ENCODE measurements at places on chromosomes 2 and 18. TPM values are rescaled to one million over a fixed set of nuclear protein-coding genes. Genes with fewer than 3 reads are reported as not detected.
A peak's percentile ranks its signal among the peaks of the same experiment; 100 is the strongest.

- DNase-seq = no peak
Measured at GRCh38 chr2:33925311-33925710, 326.2 kb upstream of the FAM98A start.

DNA sequence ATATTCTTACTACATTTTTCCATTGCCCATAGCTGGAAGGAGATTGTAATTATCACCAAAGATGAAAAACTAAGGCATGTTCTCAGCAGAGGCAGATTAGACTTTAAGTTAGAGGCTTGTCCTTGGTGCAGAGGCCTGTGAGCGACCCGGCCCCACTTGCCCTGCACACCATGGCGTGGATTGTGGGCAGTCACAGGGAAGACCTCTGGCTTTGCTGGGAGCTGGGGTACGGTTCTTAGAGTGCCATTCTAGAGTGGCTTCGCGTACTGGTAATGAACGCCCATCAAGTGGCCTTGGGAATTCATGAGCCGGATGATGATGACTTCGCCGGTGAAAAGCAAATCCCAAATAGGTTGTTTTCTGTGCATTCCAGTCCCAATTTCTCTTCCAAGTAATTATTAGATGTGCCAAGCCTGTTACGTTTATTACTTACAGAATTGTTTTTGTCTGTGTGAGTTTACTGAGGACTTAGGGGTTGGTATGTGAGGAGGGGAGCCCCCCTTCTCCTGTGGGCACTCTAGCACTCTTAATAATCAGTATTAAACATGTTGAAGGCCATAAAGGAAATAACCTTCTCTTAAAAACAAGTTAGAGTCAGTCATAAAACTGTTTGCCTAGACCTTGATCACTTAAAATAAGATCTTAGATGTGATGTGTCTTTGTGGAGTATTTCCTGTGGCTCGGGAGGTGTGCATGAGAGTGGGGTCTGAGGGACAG is 90.6 kb downstream of the LDLRAD4 start:
- no peak for DNase-seq

- peak; percentile 80 for DNase-seq
Measured at GRCh38 chr2:27306573-27307286, 1.5 kb downstream of the UCN start.

DNA sequence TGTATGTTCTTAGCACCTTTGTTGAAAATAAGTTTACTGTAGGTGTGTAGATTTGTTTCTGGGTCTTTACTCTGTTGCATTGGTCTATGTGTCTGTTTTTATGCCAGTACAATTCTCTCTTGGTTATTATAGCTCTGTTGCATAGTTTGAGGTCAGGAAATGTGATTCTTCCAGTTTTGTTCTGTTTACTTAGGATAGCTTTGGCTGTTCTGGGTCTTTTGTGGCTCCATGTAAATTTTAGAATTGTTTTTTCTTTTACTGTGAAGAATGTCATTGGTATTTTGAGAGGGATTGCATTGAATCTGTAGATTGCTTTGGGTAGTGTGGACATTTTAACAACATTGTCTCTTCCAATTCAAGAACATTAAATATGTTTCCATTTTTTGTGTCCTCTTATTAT is 69.1 kb downstream of the ANKRD62 start:
- no peak for DNase-seq

GRCh38 chr2:64338108-64338507 is 115.9 kb upstream of the LGALSL start:
- no peak for DNase-seq

- no peak for DNase-seq
Measured at GRCh38 chr2:221675201-221675908, 103.3 kb upstream of the EPHA4 start.

DNA sequence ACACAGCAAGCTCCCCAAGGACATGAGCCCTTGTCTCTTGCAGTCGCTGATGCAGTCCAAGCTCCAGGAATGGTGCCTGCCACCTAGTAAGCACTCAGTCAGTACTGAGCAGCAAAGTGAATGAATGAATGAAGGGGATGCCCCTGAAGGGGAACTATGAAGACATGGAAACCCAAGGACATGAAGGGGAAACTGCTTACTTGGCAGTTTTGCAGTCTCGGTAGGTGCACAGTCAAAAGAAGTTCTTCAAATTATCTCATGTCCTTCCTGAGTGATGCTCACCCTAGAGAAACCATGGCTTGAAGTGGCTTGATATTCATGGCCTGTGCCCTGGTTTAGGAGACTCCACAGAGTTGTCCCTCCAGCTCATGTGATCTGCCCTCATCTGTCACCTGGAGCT is 102.1 kb upstream of the DLX2 start:
- DNase-seq = no peak

DNA sequence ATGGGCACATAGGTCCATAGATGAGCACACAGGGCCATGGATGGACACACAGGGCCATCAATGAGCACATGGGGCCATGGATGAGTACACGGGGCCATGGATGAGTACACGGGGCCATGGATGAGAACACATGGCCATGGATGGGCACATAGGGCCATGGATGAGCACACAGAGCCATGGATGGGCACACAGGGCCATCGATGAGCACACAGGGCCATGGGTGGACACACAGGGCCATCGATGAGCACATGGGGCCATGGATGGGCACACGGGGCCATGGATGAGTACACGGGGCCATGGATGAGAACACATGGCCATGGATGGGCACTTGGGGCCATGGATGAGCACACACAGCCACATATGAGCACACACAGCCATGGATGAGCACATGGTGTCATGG is 192.6 kb upstream of the HDAC4 start:
- DNase-seq = no peak

DNA sequence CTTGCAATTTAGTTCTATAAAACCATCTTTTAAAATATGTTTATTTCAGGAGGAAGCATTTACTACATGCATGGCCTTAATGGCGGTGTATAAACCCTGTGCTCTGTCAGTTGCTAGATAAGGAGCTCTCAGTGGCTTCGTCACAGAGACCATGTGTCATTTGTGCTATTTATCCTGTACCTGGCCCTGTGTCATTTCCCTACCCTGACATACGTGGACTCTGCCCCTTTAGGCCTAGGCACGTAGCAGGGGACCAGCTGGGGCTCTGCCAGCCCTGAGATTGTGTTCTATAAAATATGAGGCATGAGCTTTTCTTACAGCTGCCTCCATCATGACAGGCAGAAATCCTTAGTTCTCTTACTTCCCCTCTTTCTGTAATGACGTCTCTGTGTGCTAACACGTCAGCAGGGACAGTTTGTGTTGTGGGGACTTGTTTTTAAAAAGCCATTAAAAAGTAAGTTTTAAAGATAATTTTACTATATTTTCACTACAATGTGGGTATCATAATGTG is 88.0 kb downstream of the ITGB1BP1 start:
- no peak for DNase-seq

GRCh38 chr18:10284540-10285282 is 169.7 kb upstream of the APCDD1 start:
- DNase-seq = no peak

GRCh38 chr2:3636586-3637310 is 21.3 kb upstream of the ALLC start:
- DNase-seq = peak; percentile 19

DNA sequence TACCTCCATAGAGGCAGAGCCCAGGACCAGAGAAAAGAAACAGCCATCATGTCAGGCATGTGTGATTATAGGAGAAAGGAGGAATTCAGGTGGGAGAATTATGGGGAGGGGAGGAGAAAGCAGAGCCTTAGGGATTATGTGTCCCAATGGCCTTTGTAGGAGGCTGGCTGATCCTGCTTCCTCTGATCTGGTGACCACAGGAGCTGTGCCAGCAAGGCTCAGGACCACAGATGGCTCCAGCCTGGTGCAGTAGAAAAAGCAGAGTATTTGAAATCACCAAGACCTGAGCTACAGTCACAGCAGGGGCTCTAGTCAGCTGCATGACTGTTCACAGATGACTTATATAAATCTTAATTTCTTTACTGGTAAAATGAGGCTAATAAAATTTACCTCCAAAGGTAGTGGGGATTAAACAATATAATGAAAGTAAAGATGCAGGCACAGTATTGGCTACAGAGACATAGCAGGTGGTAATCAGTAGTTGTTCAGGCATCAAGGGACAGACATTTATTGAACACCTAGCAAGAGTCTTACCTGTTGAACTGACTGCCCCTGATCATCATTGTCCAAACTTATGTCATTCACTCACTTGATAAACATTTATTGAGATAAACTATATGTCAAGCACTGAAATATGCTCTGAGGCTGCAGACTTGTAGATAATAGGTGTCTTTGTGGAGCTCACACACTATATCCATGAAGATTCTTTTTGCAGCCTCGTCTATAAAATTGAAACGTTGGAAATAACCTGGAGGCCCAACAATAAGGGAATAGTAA is 121.3 kb downstream of the MYCN start:
- DNase-seq = no peak

- DNase-seq = no peak
Measured at GRCh38 chr2:138023298-138023697, 59.0 kb downstream of the HNMT start.

GRCh38 chr2:231337807-231338759 is 57.4 kb upstream of the B3GNT7 start:
- DNase-seq = no peak

GRCh38 chr2:57806449-57806968 is 240.1 kb upstream of the VRK2 start:
- DNase-seq = no peak

DNA sequence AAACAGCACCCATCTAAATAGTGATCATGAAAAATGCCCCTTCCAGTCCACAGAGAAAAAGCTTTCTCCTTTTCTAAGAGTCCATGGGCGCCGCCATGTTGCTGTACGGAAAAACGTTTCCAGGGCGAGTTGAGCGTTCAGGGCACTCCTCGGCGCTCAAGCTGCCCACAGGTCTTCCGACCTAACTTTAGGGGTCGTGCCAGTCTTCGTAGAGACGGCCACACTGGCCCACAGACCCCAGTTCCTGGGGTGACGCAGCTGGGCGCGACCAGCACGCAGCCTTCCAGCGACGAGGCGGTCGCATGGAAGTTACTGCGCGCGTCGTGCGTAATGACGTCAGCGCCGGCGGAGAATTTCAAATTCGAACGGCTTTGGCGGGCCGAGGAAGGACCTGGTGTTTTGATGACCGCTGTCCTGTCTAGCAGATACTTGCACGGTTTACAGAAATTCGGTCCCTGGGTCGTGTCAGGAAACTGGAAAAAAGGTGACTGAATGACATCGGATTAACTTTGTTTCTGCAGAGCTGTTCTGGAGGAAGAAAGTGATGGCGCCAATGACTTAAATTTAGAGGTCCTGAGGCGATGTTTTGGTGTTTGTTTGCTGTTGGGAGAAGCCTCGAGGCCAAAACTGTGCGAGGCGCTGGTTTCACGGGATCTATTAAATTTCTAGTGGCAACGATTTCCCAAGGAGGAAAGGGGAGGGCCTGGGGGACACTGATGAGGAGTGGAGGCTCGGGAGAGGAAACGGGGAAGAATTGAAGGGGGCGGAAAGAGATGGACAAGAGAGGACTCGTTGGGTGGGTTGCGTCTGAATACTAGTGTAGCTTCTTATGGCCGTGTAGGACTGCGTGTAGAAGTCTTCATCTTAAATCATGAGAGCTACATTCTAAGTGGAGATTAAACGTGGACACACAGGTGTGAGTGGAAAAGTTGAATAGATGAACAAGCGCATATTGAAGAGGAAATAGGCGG is at the start of the genes METTL4 and NDC80:
Gene METTL4 (minus strand): TSS at position 306 of the 971 bp plus-strand sequence. CDS start 4,289 bp downstream, outside the sequence.
Gene NDC80 (plus strand): TSS at position 358 of the 971 bp plus-strand sequence. CDS start 1,429 bp downstream, outside the sequence.
- DNase-seq = peak; percentile 84

- no peak for DNase-seq
Measured at GRCh38 chr2:126662621-126663020, 6.7 kb downstream of the GYPC start.

GRCh38 chr2:169081551-169081950 is 12.2 kb downstream of the DHRS9 start:
- DNase-seq = no peak

- DNase-seq = no peak
Measured at GRCh38 chr2:64998658-64999061, 9.5 kb downstream of the SLC1A4 start.

DNA sequence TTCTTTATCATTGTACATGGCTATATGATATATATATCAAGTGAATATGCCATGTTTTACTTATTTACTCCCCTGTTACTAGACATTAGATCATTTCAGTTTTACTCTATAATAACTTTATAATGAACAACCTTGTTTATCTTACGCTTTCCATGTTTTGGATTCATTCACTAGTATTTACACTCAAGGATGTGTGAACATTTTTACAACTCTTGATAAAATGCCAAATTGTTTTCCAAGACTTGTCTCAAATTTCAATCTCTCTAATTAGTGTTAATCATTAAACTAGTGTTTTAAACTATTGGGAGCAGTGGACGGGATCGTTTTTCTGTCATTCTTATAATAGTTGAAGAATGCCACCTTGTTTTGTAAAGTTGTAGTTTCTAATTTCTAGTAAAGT is 51.5 kb upstream of the B3GNT7 start:
- no peak for DNase-seq

- DNase-seq = no peak
Measured at GRCh38 chr2:236047886-236048540, 120.2 kb downstream of the GBX2 start.

- no peak for DNase-seq
Measured at GRCh38 chr18:8423051-8423557, 186.1 kb upstream of the RAB12 start.

- DNase-seq = no peak
Measured at GRCh38 chr2:40384714-40385113, 67.2 kb downstream of the SLC8A1 start.

DNA sequence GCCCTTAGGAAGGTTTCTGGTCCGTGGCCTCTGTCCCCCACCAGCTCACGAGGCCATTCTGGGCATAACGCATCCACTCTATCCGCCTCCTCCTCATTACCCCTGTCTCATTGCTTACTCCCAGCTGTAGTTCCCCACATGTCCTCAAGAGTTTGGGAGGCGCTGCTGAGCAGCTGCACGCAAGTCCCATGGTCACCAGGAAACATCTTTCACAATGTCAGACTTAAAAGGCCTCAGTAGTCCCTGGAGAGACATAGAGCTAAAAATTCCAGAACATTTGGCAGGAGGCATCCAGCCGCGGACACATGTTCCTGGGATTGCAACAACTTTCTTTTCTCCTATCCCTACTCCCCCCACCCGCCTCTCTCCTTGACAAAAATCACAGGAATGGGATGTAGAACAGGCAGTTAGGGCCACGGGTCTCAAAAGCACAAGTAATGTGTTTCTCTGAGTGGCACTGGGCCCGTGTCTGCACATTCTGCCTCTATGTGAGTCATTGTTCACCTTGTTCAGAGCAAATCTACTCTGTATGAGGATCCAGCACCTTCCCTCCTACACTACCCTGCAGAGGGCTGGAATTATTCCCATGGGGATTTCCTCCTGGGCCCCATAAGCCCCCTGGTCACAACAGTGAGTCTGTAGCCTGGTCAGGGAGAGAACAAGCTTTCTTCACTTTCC is 8.1 kb downstream of the LBH start:
- peak; percentile 71 for DNase-seq

GRCh38 chr2:88061295-88061694 is 5.7 kb upstream of the KRCC1 start:
- DNase-seq = no peak

Gene SNORC
- 2.3 TPM for total RNA-seq

Gene ALLC
- total RNA-seq = not detected

Gene INO80C
- total RNA-seq = 6.1 TPM

Gene ASB18
- not detected for total RNA-seq

Gene TCF23
- total RNA-seq = not detected

Gene IL1F10
- total RNA-seq = not detected

Gene TRAPPC8
- 14.8 TPM for total RNA-seq

Gene EML6
- total RNA-seq = 2.0 TPM

Gene R3HDM1
- 12.8 TPM for total RNA-seq

Gene FAM210A
- 3.7 TPM for total RNA-seq

Gene ZNF521
- 1.9 TPM for total RNA-seq

Gene BMP10
- total RNA-seq = not detected

Gene IL36A
- not detected for total RNA-seq

Gene COLEC11
- total RNA-seq = 3.1 TPM

All from pancreas (tissue), 10 donors.